Stimulated activated CD8-positive, alpha-beta memory T cell treated with anti-CD3 and anti-CD28 coated beads, Interleukin-4, amount 100 ng/mL, for 1 hour (primary cell): ENCODE measurements at places on chromosomes 6 and 20.

DNA sequence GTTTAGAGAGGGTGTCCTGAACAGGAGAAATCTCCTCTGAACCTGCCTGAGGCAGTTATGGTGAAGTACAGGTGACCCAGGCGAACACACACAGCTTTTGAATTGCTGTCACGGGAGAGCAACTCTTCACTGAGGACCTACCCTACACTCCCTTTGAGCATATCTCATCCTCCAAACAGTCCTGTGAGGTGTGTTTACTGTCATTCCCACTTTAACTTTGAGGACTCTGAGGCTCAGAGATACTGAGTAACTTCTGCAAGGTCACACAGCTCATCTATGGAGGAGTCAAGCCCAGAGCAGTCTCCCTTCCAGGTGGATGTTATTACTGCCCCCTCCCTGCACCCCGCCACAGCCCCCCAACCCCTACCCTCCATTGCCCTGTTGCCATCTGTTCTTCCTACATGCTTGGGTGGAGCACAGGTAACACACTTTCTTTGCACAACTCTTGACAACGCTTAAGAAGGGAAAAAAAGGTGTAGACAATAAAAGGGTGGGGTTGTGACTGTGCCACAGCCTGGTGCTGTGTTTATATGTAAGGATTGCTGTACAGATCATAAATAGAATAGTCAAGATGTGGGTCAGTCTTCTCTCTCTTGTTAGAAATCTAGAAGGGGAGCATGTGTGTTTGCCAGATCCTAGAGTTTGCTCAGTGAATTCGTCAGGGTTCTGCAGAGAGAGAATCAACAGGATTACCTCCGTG, 4.3 kb upstream of the TRAF3IP2 start:
- no peak for DNase-seq

- DNase-seq, result no peak
Observed at GRCh38 chr20:44176833-44177534, 10.0 kb downstream of the JPH2 start.

GRCh38 chr20:16187956-16188616, 385.2 kb downstream of the KIF16B start:
- no peak for DNase-seq

- DNase-seq, result no peak
Observed at GRCh38 chr6:44498436-44498835, 110.9 kb downstream of the CDC5L start.

GRCh38 chr6:132865829-132866228, 51.5 kb downstream of the RPS12 start:
- no peak for DNase-seq

DNA sequence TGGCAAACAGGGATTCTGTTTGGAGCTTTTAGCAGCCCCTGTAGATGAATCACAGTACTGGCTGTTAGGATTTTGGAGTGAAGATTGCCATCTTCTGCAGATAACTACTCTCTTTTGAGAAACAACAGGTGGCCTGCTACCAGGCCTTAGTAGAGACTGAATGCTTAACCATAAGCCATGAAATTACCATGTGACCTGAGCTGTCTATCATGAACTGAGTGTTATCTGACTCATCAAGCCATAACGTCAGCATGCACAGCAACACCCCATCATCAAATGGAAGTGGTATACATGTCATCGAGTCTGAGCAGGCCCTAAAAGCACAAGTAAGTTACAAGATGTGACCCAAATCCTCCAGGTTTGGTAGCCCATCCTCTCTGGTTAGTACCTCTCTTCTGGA, 132.6 kb downstream of the GPR63 start:
- DNase-seq, result no peak

DNA sequence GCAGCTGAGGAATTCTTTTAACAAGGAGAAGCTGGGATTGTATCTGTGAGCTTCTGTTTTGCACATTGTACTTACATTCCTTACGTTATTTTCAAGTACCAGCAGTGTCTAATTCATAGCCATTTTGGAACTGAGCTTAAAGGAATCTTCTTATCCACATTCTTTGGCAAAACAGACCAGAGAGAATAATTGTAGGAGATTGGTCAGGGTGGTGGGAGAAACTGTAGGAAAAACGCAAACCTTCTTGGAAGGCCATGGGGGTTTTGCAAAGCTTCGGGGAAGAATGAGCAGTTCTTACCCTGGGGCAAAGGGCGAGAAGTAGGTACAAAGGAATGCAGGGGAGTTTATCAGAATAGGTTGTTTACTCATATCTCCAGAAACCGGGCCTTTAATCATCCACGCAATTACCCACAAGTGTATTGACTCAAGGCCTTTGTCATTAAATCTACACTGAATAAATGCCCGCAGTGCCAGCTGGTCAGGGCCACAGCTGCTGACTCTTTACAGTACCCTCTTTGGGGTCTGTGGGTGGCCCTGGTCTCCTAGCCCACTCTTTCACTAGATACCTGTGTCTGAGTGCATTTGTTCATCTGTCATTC, 39.6 kb upstream of the SPTLC3 start:
- DNase-seq, result no peak

GRCh38 chr20:33465481-33466302, 22.1 kb upstream of the SNTA1 start:
- no peak for DNase-seq

DNA sequence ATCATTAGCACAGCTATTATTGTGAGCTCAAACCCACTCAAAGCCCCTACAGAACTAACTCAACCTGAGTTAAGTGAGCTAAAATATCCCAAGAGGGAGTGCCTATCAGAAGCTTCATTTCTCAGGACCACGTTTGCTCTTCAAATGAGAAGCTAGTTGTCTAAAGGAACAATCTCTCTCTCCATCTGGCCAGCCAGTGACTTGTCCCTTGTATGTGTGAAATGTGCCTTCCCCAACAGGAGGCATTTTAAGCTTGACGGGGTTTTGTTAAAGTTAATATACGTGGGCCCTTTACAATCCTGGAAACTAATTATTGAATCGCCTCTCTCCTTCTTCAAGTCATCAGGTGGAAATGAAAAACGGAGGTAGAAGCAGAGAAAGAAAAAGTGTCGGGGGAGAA, 62.0 kb downstream of the TRERF1 start:
- no peak for DNase-seq

GRCh38 chr20:43979576-43980105, 65.0 kb downstream of the TOX2 start:
- no peak for DNase-seq

GRCh38 chr6:39464067-39464466, 141.6 kb upstream of the KCNK16 start:
- DNase-seq, result no peak

- DNase-seq, result no peak
Observed at GRCh38 chr6:137678451-137678850, 184.3 kb upstream of the OLIG3 start.

GRCh38 chr6:160509610-160510009, 154.5 kb downstream of the LPA start:
- DNase-seq, result no peak

GRCh38 chr6:209432-210103, 82.7 kb upstream of the DUSP22 start:
- DNase-seq, result no peak

DNA sequence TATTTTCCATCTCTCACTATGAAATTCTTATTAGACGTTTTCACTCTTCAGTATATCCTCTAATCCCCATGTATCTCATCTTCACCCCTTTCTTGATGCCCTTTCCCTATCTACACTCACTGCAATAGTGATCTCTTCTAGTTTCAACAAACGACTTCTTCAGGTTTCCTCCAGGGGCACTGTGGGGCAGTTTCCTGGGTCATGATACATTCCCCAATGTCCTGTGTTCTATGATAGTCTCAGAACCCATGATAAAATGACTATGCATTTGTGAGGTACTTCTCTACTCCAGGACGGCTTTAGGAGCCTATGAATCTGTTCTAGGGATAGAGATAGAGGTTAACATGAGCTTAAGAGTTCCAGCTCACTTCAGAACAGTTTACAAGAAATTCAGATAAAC, 183.3 kb downstream of the FOXC1 start:
- no peak for DNase-seq

DNA sequence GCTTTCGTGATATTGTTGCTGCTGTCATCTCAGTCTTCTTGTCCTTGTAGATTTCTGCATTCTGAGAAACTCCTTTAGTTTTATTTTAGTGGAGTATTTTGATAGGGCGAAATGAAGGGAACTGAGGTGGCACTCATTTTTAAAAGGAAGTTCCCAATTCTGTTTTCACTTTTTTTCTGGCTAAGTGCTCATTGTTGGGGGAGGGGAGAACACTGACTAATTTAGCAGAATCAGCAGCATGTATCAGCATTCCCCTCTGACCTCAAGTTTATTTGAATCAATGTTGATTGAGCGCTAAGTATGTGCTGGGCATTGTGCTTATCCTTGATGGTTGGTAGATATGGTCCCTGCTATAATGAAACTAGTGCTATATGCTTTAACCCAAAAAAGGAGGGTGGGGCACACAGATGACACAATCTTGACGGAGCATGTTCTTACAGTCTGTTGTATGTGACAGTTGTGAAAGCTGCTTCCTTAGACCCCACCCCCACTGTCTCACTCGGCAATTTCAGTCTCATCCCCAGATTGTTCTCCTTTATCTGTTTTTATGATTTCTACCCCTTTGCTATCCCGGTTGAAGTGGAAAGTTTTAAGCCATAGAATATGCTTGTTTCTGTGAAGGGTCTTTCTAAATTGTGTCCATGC, 262.4 kb downstream of the SOX4 start:
- no peak for DNase-seq

- no peak for DNase-seq
Observed at GRCh38 chr6:89993411-89993810, 99.1 kb downstream of the GJA10 start.

- DNase-seq, result no peak
Observed at GRCh38 chr6:113461153-113461932, 395.8 kb upstream of the MARCKS start.

DNA sequence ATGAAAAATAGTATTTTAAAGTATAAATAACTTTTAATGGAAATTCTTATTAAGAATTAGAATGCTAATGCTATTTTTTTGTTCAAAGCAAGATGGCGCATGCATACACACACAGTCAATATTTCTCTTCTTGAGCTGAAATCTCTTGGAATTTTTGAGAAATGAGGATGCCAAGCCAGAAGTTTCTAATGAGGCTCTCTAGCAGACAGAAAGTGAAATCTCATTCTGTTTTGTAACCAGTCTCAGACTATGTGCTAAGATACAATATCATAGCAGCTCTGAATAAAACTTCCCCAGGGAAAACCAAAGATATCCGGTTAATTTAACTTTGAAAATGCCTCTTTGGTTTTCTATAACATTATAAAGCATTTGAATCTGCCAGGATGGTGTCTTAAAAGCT, 97.2 kb upstream of the HDAC2 start:
- no peak for DNase-seq

- no peak for DNase-seq
Observed at GRCh38 chr6:45416700-45417099, 39.0 kb upstream of the SUPT3H start.

GRCh38 chr20:3449319-3449718, 21.5 kb upstream of the ATRN start:
- no peak for DNase-seq

DNA sequence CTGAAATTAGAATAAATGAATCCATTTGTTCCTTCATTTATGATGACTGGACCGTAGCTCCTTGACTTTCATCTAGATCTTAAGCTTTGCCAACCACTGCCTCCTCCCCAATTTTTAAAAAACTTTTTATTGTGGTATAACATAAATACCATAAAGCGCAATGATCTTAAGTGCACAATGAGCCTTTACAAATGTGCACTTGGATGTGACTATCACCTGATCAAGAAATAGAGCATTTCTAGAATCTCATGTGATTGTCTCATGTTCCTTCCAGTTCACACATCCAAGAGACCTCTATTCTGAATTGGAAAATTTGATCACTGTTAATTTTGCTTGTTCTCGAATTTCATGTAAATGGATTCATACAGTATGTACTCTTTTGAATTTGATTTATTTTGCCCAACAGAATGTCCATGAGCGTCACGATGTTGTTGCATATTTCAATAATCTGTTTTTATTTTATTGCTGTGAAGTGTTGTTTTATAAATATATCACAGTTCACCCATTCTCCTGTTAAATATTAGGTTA, 442.2 kb downstream of the CDKAL1 start:
- no peak for DNase-seq

DNA sequence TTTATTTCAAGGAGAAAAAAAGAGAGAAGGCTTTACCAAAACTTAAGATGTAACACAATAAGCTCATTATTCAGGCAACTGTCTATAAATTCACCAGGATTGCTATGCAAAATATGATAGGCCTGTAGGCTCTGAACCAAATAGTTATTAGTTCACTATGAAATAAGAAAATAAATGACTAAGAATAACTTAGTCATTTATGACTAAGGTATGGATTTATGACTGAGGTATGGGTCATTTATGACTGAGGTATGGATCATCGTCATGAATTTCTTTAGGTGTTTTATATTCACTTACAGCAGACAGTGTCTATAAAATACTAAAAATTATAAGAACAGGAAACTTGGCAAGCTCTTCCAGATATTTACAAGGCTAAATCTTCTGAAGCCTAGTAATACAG, 52.1 kb upstream of the SNX9 start:
- DNase-seq, result no peak

DNA sequence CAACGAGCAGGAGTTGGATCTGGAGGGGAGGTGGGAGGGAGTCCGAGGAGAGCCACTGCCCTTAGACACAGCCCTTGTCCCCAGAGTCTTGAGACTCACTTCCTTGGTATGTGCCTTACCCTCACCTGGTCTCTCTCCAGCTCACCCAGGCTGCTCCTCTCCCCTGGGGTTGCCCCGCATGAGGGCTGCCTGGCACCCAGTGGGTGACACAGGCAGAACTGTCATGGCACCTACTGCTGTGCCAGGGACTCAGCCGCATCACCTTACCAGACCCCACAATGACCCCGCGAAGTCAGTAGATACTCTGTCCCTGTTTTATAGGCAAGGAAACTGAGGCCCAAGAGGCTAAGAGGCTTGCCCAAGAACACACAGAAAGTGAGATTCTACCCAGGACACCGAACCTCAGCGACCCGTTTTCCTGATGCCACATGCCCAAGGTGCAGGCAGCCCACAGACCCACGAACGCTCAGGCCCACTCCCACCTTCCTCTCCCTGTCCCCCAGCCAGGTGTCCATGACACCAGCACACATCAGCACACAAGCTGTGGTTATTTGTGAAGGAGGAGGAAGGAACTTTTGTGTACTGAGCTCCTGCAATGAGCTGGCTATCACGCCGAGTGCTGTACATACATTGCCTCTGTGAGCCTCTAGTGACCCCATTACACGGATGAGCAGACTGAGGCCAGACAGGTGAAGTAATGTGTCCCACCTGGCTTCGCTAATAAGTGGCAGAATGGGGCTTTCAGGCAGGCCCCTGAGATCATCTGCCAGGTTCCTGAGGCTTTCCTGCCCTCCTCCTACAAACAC, 168.1 kb downstream of the GRM4 start:
- DNase-seq, result no peak
